ENCODE measurements at places on chromosomes 2 and 18.

DNA sequence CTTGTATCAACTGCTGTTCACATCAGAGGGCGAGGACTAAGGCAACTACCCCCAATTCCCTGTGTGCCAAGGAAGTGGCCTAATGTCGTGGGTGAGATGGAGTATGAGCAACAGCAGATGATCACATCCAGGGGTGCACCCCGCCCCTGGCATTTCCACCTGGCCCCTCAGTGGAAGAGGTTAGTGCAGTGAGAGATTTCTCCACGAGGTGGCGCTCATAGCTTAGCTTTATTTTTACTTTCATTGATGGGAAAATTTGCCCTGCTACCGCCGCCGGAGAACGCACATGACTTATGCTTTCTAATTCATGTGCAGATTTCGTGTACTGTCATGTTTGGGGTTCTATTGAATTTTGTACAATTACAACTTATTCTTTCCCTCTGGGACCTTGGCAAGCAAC is 470.6 kb upstream of the MEX3C start:
- peak; percentile 16 for DNase-seq

- no peak for DNase-seq
Observed at GRCh38 chr2:8448824-8449556, 232.9 kb upstream of the ID2 start.

GRCh38 chr2:40168546-40168945 is 283.3 kb downstream of the SLC8A1 start:
- no peak for DNase-seq

DNA sequence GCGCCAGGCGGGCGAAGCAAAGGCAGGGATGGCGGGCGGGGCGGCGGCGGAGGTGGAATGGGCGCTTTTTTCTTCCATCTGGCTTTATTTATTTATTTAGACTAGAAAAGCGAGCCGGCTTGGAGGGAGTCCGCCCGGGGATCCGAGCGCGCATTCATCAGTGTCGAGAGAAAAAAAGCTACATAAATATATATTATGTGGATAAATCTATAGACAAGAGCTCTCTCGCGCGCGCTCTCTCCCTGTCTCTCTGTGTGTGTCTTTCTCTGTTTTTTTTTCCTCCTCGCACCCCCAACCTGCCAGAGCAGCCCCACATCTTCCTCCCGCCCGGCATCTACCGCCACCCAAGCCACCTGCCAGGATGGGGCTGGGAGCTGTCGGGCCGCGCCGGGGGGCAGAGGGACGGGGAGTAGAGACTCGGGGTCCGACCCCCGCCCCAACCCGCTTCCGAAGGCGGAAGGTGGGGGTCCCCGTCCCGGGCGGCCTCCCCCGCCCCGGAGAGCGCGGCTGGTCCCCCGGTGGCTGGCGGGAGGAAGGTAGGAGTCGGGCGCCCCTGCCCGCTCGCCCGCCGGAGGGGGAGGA is 972 bp upstream of the CELF4 start:
- no peak for DNase-seq

DNA sequence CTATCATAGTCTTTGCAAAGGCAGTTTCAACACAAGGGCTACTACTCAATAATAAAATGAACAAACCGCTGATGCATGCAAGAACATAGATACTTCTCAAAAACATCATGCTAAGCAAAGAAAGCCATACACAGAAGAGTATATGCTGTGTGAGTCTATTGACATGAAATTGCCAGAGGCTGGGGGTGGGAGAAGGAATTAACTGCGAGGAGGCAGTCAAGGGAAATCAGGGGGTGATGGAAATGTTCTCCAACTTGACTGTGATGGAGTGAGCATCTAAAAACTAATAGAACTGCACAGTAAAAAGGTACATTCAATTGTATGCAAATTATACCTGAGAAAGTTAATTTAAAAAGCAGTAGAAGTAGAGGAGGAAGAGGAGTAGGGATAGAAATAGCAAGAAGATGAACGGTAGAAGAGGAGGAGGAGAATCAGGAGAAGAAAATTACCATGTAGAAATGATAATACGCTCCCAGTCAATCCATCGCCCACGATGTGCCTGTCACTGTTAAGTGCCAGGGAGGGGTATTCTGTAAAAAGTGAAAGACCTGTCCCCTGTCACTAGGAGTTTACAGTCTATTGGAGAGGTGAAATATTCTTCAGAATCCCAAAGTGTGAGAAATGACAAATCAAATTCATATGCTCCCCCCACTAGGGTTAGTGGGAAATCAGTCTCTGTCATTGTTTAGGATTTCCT is 90.3 kb downstream of the B3GNT2 start:
- no peak for DNase-seq

DNA sequence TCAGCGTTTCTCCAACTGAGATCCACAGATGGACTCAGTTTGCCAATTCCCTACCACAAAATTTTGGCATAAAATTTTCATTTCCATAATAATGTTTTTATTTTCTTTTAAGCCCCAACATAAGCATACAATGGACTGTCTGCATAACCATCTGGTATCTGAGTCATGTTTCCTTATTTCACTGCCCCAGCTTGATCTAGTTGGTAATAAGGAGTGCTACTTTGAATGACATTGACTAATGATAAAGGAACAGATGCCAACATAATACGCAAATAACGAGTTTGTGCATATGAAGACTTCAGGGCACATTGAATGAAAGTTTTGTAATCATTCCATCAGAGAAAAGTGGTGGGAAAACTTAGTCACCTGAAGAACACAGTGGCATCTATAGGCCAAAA is 8.8 kb upstream of the MBD2 start:
- no peak for DNase-seq

DNA sequence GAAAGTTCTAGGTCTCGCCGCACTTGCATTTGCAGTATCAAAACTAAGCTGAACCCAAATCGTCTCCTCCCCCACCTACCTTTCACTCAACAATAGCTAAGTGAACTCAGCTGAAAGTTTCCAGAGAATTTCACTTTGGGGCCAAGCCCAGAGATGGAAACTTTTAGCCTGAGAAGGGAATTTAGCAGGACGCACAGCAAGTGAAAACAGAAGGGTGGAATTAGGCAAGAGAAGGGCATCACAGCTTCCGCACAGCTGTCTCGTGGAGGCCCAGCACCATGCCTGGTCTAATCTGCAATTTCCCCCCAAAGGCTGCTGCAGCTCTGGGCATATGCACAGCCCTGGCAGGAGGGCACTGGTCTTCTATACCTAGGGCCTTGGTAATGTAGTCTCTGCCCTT is 262.0 kb downstream of the TNS1 start:
- DNase-seq = no peak

- DNase-seq = no peak
Observed at GRCh38 chr2:43774617-43775016, 778 bp downstream of the DYNC2LI1 start.

GRCh38 chr18:48808476-48808875 is 142.3 kb downstream of the SMAD7 start:
- no peak for DNase-seq

DNA sequence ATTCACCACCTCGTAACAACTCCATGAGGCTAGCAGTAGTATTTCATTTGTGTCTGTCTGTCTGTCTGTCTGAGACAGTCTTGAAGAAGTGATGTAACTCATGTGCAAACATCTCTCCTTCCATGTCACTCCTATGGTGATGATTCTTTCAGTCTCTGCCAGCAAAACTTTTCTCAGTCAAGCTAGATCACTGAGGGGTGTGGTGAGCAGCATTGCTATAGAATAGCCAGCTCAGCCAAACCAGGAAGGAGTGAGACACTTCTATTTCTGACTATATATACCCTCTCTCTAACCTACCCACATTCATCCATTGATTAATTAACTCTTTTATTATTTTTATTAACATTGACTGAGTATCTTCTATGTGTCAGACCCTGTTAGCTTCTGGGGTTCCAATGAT is 1095.1 kb upstream of the GYPC start:
- DNase-seq = no peak

GRCh38 chr2:115034801-115035200 is 592.4 kb downstream of the DPP10 start:
- DNase-seq = no peak

- no peak for DNase-seq
Observed at GRCh38 chr2:172777431-172777830, 41.8 kb downstream of the RAPGEF4 start.

GRCh38 chr2:218010140-218010983 is 7.6 kb upstream of the TNS1 start:
- DNase-seq = no peak

- no peak for DNase-seq
Observed at GRCh38 chr18:39305766-39306165, 1740.2 kb upstream of the CELF4 start.

DNA sequence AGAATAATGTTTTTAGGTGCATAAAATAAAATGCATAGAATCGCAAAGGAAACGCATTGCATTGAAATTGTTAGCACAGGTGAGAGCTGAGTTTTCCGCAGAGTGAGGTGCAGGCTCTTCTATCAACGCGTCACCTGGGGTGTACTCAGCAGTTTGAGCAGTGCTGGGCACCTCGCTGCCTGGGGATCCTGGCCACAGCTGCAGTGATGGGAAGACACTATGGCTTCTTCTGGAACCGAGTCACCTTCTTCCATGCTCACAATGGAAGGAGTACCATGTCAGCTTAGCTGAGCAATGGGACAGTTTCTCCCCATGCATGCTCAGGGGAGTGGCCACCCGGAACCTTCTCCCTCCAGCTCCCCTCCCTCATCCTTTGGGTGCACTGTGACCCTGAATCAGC is 95.4 kb upstream of the OTOS start:
- DNase-seq = no peak

GRCh38 chr18:67241299-67241698 is 275.2 kb downstream of the DSEL start:
- DNase-seq = no peak

- no peak for DNase-seq
Observed at GRCh38 chr18:2894131-2894840, 47.5 kb downstream of the EMILIN2 start.

DNA sequence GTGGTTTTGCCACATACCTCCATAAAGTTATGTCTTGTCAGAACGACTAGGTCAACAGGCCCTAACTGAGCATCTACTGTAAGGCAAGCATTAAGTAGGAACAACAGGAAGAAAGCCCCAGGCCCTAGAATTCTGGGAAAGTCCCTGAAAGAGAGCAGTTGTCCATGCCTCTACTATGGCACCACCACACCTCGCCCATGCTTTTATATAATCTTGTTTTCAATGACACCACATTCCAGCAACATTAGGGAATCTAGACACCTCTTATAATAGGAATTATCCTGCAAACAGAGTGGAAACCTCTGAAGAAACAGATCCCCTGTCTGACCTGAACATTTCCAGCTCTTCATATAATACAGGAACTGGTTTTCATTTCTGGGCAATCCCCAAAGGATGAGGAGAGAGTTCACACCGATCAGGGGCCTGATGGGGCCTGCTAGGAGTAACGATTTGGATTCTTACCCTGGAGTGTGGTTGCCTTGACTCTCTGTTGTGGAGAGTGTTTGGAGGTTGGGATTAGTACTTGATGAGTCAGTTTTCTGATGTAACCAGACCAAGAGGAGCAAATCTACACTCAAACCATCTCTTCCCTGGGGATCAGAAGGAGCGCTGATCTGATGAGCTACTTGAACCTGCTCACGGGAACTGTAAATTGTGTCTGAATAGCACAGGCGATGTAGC is 31.9 kb upstream of the CEP68 start:
- DNase-seq = no peak

GRCh38 chr2:236949089-236949905 is 136.4 kb upstream of the COPS8 start:
- no peak for DNase-seq

- no peak for DNase-seq
Observed at GRCh38 chr2:8877332-8877731, 39.9 kb upstream of the KIDINS220 start.

GRCh38 chr2:234074751-234075517 is 24.4 kb downstream of the SPP2 start:
- DNase-seq = no peak

- no peak for DNase-seq
Observed at GRCh38 chr2:168116448-168116847, 130.9 kb downstream of the STK39 start.

DNA sequence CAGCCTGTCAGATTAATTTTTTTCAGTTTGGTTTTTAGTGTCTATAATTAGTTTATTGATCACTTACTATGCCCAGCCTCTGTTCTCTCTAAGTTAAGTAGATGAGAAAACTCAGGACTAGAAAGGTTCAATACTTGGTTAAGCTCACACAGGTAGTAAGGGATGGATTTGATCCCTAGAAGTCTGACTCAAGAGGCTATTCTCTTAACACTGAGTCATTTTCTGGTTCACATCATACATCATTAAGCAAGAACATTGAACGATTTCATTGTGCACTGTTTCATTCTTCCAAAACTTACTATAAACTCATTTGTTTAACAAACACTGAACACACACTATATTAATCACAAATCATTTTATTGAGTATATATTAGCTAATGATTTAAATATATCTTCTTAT is 54.1 kb upstream of the SLC38A11 start:
- DNase-seq = no peak

DNA sequence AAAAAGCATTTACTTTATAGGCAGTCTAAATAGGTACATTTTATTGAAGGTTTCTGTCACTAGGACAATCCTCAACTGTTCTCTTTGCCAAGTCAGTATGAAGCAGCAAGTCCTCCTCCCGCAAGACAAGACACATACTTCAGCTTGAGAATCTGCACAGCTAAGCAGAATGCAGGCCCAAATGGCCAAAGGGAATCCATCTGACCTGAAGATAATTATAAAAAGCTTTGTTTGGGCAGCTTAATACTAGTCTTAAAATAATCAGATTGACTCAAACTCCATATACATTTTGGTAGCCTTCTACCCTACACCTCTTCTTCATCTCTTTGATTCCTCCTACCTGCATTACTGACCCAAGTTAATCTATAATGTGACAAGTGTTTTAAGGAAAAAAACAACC is 1.8 kb downstream of the LANCL1 start:
- no peak for DNase-seq

DNA sequence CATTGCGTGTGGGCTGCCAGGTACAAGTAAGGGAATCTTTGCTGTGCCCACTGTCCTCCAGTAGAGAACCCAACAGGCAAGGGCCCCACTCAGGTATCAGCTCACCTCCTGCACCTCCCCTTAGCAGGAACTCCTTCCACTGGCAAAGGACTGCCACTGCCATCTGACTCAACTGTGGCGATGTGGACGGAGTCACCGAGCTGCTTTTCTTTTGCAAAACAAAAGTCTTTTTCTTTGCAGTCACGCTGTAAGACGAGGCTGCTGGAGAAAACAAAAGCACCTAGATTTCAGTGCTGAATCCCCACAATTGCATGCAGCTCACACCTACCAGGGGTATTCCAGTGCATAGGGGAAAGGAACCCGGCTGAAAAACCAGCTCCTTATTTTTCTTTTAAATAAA is 7.9 kb downstream of the MTERF4 start:
- no peak for DNase-seq
